GM04503 (cell line): ENCODE measurements at places on chromosomes 4 and X.

DNA sequence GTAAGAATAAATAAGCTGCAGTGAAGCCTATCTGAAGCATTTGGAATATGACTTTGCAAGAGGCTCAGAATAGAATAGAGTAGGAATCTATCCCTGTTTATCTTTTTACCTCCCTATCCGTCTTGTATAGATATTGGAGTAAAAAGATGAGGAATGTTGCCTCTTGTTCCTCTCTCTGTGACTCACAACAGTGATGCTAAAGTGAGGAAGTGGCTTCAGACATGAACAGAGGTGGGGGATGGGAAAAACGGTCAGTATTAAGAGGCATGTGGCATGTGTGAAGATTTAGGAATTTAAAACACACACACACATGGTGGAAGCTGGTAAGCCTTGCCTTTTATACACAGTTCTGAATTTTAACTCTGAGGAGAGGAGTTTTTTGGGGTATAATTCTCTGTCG, 3.8 kb upstream of the DCAF4L1 start:
- DNase-seq = no peak

- no peak for DNase-seq
Measured at GRCh38 chr4:38529189-38530115, 134.5 kb upstream of the KLF3 start.

DNA sequence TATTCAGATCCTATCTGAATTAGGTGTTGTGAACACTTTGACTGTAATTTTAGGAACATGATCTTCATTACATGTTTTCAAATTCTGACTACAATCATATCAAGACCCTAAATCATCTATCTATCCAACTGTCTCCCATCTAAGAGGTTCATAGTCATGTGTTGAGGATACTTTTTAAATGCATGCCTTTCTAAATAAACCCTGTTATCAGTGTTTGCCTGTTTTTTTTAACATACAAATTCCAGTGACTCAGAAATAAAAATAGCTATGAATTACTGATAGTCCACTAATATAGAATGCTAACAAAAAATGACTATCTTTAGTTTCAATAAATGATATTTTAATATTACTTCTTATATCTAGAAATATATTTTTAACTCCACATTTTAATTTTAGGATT, 8.0 kb downstream of the RAB28 start:
- DNase-seq = no peak

DNA sequence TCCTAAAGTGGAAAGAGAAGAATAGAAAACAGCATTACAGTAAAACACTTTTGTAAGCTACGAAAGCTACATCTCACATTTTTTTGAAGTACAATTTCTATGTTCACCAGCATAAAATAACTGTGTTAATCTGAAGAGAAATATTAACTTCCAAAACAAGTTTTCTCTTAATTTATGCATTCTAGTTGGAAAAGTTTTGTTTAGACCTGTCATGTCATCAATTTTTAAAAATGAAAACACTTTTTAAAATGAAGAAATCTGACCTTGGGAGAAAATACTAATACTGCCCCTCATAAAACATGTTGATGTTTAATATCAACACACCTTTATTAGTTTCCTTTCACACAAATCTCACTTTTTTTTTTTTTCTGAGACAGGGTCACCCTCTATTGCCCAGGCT, 45.2 kb downstream of the CCDC158 start:
- DNase-seq = no peak

DNA sequence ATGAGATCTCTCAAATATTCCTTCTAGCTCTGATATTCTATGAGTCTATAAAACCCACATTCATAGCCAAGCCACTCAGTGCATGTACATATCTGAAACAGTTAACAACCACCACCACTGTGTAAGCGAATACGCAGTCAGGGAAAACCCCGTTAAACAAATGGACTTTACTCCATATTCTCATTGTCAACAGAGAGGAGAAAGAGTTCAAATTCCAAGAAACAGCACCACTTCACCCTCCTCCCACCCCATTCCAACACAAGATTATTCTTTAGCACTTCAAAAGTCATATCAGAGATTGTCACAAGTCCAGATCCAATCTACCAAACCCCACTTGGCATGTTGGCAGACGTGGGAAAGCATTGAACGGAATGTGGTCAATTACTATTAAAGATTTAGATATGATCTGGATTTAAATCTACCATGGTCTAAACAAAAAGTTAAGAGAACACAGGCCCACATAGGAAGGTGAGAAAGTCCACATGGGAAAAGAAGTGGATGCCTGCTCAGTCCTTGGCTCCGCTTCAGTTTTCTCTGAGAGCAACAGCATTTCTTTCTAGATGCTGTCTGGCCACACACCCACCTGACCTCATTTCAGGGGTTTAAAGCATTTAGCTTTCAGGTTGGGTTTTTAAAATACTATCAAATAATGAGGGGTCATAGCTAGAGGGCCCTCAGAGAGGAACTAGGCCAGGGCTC, 39.8 kb upstream of the KLHL13 start:
- no peak for DNase-seq

GRCh38 chr4:68338625-68339024, 11.3 kb downstream of the YTHDC1 start:
- no peak for DNase-seq
